Stimulated activated CD4-positive, alpha-beta T cell treated with anti-CD3 and anti-CD28 coated beads, Interleukin-2, amount 100 ng/mL, for 4 hours (primary cell): ENCODE measurements at places on chromosomes 3 and 15.

GRCh38 chr3:138458774-138459499 is 24.5 kb downstream of the ESYT3 start:
- DNase-seq = no peak

DNA sequence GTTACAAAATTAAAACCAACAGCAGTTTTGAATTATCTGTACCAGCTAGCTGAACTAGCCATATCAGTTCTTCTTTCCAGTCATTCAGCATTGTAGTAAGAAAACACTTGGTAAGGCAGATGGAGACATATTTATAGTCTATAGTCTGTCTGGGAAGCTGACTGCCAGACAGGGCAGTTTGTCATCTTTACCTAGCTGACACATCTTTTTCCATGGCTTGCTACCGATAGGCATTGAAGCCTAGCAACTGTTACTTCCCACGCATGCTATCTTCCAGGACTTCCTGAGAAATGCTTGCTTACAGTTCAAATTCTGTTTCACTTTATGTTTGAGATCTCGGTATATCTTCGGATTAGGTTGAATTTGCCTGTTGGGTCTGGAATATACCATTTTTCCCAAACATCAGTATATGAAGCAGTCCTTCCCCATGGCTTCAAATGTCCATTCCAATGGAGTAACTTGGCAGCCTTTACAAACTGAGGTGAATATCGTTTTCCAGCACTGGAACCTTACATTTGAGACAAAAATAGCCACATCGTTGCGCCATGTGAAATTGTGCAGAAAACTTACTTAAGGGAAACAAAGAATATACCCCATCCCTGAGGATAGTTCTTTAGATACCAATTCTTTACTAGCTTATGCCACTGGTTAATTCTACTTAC is 8.8 kb downstream of the GNL3 start:
- DNase-seq = no peak

GRCh38 chr3:36700537-36701248 is 63.7 kb downstream of the DCLK3 start:
- DNase-seq = no peak

DNA sequence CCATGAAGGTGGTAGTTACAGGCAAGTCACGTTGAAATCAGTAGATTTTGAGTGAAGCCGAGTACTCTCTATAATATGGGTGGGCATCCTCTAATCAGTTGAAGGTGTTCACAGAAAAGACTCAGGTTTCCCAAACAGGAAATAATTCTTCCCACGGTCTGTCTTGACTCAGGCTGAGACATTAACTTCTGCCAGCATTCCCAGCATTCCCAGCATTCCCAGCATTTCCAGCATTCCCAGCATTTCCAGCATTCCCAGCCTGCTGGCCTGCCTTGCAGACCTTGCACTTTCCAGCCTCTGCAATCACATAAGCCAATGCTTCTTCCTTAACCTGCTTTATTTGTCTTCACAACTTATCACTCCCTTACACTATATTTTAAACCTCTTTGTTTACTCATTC is 542.3 kb upstream of the ROBO2 start:
- DNase-seq = no peak
